Fibroblast of skin of abdomen (primary cell): ENCODE measurements at places on chromosomes 11 and 22.

DNA sequence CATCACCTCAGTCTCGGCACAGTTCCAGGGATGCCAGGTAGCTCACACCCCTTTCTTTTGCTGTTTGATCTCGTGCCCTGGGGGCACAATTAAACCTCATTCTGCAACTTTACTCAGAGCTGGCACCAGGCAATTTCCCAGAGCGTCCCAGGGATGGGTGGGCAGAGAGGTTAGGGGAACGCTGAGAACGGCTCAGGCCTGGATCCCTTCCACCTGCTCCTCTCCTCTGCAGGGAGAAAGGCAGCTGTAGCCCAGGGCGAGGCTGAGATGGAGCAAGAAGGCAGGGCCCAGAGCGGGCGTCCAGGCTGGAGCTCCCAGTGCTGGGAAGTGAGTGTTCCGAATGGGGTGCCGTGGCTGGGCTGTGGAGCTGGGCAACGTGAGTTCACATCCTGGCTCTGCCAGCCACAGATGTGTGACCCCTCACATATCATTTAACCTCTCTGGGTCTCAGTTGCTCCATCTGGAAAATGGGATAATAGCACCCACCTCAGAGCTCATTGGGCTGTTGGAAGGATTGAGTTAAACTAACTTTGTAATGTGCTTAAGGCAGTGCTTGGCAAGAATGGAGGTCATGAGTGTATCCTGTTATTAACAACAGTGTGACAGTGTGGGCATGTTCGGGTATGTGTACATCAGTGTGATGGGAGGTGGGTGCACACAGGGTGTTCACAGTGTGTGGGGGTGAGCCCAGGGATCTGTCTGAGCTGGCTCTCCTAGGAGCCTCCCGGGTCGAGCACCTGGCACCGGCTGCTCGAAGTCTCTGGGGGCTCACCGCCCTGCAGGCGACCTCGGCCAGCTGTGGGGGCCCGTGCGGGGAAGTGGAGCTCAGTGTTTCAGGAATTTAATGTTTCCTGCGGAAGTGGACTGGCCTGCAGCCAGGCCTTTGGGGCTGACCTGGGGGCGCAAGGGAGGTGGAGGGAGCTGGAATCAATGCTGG lies 15.5 kb downstream of the OTUB1 start:
- DNase-seq = peak; percentile 36

DNA sequence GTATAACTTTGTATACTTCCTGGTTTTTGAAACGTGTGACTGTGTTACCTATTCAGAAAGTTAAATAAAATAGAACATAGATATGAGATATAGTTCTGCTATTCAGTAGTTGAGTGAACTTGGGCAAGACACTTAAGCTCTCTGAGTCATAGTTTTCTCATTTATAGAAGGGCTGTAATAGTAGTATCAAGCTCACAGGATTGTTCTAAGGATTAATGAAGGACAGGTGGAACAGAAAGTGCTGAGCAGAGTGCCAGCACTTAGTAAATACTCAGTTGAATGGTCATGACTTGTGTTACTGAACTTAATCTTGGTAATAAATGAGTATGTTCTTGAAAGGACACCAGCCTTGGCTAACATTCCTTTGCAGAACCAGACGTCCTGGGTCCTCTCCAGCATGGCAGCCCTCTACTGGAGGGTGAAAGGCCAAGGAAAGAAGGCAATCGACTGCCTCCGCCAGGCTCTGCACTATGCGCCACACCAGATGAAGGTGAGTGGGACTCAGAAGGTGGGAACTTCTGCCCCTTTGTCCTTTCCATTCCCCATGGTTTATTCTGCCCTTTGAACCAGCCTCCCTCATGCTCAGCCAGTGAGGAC lies 131.2 kb downstream of the TTC17 start:
- DNase-seq = no peak

DNA sequence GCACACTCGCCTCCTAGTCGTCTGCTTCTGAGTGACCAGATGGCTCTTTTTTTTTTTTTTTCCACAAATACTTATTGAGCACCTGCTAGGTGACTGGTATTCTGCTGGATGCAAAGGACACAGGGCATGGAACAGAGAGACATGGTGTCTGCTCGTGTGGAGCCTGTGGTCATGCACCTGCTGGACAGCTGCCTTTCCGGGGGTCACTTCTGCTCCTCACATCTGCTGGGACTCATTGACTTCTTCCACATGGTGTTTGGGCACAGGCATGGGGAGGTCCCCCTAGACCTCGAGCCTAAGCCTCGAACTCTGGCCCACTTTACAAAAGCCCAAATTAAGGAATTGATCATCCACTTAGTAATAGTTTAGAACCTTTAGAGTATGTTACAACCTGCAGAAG lies 39.5 kb upstream of the EMID1 start:
- DNase-seq = no peak

DNA sequence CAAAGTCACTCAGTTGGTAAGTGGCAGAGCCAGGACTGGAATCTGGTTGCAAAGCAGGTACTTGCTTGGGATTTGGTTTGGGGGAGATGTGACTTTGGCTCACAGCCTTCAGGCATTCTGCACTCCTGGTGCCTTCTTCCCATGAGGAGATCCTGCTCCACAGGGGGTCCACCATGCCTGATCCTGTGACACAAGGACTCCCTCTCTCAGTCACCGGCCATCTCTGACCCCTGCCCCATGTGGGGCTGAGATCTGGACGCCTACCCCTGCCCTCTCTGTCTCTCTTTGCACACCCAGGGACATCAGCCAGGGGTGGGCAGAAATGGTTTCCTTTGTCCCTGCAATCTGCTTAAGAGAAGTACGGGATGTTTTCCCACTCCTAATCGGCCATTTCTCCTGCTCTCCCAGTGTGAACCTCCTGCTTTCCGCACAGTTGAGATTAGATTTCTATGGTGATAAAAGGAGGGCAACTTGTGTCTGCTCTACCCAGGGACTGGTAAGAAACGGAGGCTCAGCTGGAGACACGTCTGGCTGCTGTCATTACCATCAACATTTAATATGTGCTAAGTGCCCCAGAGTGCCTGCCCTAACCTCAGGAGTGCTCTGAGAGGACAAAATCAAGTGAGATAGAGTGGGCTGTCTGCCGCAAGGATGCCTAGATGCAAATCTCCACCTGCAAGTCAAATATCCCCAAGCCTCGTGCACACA lies 11.1 kb upstream of the FXYD6 start:
- DNase-seq = no peak

- no peak for DNase-seq
These were observed 7.9 kb downstream of the SF3A1 start for GRCh38 chr22:30348809-30349208.

DNA sequence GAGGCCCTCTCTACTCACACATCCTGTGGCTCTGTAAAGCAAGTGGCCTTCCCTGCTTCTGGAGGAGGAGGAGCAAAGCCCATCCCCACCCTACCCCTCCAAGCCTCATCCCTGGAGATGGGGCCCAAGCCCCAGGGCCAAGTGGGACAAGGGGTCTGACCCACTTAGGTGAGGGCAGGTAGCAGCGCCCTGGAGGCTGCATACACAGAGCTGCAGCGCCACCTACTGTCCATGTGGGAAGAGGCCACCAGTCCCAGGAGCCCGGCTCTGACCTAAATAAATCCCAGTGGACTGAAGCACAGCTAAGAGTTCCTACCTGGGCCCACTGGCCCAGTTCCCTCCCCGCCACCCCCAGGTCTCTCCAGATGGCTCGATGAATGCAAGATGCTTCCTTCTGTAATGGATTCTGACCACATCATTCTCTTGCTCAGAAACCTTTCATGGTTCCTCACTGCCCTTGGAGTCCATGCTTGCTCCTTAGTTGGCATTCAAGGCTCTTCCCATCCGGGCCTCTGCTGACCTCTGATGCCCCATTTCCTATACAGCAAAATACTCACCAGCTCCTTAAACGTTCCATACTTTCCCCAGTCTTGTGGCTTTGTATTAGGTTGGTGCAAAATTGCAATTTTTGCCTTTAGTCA lies 62.1 kb downstream of the THAP12 start:
- peak; percentile 56 for DNase-seq

- no peak for DNase-seq
These were observed 46.7 kb downstream of the MEI1 start for GRCh38 chr22:41745968-41746367.

DNA sequence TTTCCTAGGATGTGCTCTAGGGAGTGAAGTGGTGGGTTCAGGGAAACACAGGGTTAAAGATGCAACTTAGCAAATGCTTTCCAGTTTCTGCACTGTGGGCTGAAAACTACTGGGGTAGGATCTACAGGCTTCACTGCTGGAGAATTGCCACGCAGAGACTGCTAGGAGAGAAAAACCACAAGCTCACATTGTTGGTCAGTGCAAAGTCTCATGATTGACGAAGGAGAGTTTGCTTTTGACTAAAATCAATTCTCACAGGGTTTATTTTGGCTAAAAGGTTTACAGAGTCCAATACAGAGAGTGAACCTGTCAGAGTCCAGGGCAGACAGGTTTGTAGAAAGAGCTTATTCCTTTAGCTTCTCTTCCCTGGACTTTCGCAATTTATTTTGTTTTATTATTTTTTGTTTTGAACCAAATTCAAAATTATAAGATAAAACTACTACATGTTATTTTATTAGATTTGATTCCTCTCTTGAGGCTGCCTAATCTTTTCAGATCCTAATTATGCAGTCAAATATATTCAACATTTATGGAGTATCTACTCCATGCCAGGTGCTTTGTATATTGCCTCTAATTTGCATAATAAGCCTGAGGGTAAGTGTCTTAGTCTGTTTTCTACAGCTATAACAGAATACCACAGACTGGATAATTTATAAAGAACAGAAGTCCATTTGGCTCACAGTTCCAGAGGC lies 64.7 kb downstream of the MTNR1B start:
- DNase-seq = no peak

DNA sequence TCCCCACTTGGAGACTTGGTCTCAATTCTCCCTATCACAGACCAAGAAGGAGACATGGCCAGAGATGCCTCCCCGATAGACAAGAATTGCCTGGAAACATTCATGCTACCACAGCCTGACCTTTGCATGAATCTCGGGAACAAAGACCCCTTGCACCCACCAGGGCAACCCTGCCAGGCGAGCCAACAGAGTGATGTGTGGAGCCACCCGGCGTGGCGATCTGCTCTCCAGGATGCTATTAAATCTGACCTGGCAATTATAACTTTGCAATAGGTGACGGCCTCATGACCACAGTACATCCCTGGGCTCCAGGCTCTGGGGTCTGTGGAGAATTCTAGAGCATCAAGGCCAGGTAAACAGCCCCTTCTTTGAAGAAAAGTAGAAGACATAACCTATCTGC lies 31.1 kb upstream of the MN1 start:
- DNase-seq = no peak
